ENCODE measurements at places on chromosomes 2 and 18.

DNA sequence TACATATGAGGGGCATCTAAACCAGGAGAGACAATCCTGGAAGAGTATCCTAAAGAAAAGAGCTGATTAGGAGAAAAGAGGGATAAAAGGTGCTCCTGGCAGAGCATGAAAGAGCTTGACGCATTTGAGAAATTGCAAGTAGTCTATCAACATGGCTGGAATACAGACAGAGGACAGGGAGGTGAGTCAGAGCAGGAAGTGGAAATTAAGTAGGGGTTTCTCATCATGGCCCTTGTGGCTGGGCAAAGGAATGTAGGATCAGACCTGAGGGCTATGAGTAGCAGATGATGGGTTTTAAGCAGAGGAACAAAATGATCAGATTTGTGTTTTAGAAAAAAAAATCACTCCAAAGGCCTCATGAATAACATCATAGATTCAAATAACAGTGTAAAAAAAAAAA lies 49.2 kb upstream of the UGP2 start:
- DNase-seq: no peak

GRCh38 chr2:45119855-45120254 lies 110.6 kb upstream of the SIX2 start:
- DNase-seq: no peak

- no peak for DNase-seq
Observed at GRCh38 chr2:129233751-129234406, 745.6 kb upstream of the RAB6C start.

DNA sequence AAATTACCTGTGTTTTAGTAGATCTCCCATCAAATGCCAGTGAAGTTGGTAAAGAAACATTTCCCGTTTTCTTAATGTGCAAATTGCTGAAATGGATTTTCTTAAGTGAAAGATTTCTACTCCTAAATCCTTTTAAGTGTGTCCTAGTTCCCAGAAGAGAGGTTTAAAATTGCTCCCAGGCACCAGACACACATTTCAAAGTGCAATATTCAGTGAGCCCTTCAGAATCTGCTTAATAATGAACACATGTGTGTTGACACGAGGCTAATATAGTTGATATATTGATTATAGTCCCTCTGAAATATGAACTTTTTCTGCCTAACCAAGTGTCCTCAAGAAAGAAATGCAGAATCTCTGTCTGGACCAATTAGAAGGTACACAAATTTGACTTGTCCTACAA lies 861.7 kb upstream of the CNTNAP5 start:
- DNase-seq: no peak

DNA sequence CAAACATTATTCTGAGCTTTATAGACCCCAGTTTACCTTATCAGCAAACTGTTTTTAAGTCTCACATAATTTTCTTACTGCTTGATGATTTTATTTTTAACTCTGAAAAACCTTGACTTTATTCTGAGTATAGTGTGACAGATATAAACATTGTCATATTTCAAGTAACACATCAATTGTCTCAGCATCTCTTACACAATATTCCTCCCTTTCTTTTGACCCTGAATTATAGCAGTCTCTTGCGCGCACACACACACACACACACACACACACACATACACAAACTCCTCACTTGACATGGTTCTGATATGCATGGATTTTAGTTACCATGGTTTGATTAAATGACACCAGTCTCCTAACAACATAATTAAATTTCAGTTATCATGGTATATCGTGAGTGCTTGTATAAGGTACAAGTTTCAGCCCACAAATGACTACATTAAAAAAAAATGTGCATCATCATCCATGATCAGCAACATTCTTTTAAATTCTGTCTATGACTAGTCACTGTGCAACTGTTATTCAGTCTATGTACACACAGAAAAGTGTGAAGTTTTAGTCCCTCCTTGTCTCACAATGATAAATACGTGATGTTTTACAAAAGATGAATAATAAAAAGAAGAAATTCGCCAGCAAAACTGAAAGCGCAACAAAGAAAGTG lies 39.5 kb upstream of the TACR1 start:
- no peak for DNase-seq

GRCh38 chr2:84386336-84387040 lies 72.6 kb downstream of the SUCLG1 start:
- no peak for DNase-seq

DNA sequence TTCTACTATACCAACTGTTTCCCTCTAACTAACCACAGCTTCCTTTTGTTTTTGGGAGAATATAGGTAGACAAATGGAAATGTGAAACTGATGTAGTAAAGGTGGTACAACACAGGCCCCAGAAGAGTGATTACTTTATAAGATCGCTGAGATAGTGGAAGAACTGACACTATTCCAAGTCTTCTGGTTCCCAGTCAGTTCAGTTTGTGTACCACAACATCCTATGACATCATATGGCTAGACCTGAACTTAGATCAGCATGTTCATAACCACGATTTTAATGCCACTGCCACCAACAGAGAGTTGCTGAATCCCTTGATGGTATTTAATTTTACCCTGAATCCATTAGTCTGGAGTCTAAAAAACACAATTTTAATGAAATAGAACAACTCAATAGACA lies 328.9 kb downstream of the GPD2 start:
- no peak for DNase-seq

- DNase-seq: no peak
Observed at GRCh38 chr2:183927406-183928325, 670.7 kb upstream of the ZNF804A start.

- no peak for DNase-seq
Observed at GRCh38 chr18:70132999-70133398, 72.5 kb downstream of the RTTN start.

- no peak for DNase-seq
Observed at GRCh38 chr18:50277942-50278341, 3.4 kb downstream of the MBD1 start.

DNA sequence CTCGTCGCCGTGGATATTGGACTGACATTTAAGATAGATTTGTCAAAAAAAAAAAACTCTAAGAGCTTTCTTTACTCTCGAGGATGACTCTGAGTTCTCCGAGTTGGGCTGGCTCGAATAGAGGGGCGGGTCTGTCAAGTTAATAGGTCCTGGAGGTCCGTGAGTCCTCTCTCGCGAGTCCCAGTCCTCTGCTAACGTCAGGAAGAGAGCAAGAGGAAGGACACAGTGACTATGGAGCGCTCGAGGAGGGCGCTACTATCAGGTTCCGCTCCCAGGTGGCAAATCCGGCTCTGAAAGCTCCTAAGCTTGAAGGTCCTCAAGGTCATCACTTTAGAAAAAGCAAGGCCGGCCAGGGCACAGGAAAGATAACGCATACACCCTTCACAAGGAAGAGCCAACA lies 404 bp upstream of the AKAIN1 start:
- DNase-seq: no peak

GRCh38 chr18:62526098-62527025 lies 3.5 kb downstream of the ZCCHC2 start:
- DNase-seq: peak; percentile 71

DNA sequence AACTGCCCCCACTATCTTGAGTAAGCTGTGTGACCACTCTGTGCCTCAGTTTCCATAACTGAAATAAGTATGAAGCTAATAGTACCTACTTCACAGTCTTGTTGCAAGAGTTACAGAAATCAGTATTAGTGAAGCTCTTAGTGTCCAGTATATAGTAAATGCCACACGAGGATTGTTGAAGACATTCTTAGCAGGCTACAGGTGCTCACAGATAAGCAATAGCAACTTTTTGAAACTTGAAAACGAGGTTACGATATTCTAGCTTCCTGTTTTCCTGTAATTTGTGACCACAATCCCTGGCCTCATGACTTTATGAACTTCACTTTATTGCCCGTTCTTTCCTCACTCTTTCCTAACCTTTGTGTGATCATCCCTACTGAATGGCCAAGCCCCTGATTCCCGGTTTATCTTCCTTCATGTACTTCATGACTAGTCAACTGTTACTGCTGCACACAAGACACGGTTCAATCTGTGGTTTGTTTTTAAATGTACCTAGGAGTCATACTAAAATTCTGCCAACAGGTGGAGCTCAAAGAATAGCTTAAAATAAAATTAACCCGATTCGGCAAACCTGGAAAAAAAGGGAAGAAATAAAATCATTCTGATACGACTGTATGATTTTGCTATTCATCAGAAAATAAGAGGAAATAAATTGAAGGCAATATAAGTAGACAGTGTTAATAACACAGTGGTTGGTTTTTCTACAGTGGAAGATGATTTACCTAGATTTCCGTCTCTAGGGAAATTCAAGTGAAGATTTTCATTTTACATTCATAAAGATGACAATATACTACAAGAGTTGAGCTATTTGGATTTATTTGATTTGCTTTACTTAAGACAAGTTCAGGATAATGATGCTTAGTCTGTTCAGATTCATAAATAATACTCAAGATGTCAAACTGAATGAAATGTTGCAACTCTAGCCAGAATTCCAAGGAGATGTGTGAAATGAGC lies 38.1 kb upstream of the STAT1 start:
- DNase-seq: peak; percentile 13

DNA sequence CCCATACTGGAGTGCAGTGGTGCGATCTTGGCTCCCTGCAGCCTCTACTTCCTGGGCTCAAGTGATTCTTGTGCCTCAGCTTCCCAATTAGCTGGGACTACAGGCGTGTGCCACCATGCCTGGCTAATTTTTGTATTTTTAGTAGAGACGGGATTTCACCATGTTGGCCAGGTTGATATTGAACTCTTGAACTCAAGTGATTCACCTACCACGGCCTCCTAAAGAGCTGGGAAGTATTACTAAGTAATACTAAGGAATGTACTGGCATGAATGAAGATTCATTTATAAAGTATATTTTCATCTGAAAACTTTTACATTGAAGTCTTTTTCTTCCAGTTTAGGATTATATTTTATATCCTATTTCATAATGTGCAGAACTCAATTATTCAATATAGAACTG lies 38.1 kb downstream of the NUP35 start:
- no peak for DNase-seq

DNA sequence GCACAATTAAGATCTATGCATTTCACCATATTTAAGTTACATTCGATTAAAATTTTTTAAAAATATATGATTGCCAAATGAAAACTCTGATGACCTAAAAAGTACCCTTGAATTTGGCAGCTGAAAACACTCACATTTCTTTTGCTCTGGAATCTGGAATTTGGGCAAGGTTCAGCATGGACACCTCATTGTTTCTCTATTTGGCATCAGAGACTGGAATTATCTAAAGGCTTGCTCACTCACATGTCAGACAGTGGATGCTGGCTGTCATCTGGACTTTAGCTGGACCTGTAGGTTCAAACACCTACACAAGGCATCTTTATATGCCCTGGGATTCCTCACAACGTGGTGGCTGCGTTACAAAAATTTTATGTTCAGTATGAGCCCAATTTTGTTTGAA lies 16.1 kb downstream of the MBOAT2 start:
- DNase-seq: no peak

- DNase-seq: no peak
Observed at GRCh38 chr2:230783101-230783500, 70.5 kb downstream of the CAB39 start.

DNA sequence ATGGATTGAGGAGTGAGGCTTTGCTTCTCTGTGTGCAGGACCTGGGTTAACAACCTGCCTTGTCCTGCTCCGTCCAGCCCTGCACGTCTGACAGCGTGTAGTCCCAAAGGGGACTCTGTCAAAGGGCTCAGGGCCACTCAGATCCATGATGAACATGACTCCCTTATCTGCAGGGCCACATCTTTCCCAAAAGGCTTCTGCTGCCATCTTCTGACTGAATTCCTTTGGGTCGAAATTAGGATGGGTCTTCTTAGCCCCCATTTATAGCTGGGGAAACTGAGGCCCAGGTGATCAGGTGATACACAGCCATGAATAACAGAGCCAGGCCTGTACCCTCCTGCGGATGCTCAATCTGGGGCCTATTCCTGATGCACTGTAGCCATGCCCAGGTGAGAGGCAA lies 109.2 kb downstream of the CELF4 start:
- DNase-seq: no peak

GRCh38 chr2:170715062-170715931 lies at the start of gene SP5:
Gene SP5, plus strand, starts transcription at chr2:170715337. Its CDS starts 176 bp downstream, at chr2:170715513.
- peak; percentile 29 for DNase-seq

GRCh38 chr18:10514082-10514481 lies 11.7 kb upstream of the NAPG start:
- no peak for DNase-seq

- no peak for DNase-seq
Observed at GRCh38 chr2:119389615-119390306, 23.0 kb downstream of the DBI start.

- DNase-seq: no peak
Observed at GRCh38 chr2:141329964-141330363, 800.9 kb downstream of the LRP1B start.

- peak; percentile 51 for DNase-seq
Observed at GRCh38 chr2:121309801-121310200, 24.8 kb upstream of the TFCP2L1 start.

GRCh38 chr2:30026091-30027055 lies 105.0 kb upstream of the ALK start:
- DNase-seq: no peak

GRCh38 chr2:127893033-127893432 lies 7.3 kb upstream of the AMMECR1L start:
- no peak for DNase-seq

- DNase-seq: no peak
Observed at GRCh38 chr2:8666581-8666980, 15.3 kb upstream of the ID2 start.

DNA sequence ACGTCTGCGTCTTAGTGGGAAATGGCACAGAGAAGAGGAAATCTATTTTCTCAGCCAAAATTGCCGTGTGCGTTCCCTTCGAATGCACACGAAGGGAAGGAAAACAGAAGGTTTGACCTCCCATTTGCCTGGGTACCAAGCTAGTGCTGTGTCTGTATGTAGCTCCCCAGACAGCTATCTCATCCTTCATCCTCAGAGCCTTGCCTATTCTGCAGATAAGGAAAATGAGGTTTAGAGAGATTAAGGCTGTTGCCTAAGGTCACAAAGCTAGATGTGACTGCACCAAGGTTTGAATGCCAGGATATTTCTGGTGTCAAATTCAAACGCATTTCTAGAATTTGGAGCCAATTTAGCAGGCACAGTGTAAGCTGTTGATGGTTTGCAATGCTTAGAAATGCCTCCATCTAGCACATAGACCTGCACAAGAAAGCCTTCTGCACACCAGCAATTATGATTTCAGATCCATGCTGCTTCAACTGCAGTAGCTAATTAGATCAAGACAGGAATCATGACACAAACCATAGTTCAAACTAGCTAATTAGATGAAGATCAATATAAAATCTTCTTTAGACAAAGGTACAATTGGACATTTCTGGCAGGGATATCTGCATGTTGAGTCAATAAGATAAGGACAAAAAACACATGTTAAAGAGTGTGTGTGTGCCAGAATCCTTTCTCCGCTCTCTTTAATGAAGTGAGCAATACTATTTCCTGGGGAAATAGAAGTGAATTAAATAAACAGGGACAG lies 115.1 kb downstream of the CMPK2 start:
- no peak for DNase-seq

GRCh38 chr18:58565021-58565420 lies 63.9 kb downstream of the ALPK2 start:
- DNase-seq: no peak

DNA sequence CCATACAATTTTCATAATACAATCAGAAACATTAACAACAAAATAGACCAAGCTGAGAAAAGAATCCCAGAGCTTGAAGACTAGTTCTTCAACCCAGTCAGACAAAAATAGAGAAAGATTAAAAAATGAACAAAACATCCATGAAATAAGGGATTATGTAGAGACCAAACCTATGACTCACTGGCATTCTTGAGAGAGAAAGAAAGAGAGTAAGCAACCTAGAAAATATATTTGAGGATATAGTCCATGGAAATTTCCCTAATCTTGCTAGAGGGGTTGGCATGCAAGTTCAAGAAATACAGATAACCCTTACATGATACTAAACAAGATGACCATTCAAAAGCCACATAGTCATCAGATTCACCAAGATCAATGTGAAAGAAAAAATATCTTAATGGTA lies 281.7 kb downstream of the CCDC85A start:
- no peak for DNase-seq

GRCh38 chr2:139122711-139123158 lies 342.5 kb upstream of the NXPH2 start:
- no peak for DNase-seq

Data from DMS153 (cell line).